Liver (tissue), 10 donors: ENCODE measurements at places on chromosomes 2 and 18.

DNA sequence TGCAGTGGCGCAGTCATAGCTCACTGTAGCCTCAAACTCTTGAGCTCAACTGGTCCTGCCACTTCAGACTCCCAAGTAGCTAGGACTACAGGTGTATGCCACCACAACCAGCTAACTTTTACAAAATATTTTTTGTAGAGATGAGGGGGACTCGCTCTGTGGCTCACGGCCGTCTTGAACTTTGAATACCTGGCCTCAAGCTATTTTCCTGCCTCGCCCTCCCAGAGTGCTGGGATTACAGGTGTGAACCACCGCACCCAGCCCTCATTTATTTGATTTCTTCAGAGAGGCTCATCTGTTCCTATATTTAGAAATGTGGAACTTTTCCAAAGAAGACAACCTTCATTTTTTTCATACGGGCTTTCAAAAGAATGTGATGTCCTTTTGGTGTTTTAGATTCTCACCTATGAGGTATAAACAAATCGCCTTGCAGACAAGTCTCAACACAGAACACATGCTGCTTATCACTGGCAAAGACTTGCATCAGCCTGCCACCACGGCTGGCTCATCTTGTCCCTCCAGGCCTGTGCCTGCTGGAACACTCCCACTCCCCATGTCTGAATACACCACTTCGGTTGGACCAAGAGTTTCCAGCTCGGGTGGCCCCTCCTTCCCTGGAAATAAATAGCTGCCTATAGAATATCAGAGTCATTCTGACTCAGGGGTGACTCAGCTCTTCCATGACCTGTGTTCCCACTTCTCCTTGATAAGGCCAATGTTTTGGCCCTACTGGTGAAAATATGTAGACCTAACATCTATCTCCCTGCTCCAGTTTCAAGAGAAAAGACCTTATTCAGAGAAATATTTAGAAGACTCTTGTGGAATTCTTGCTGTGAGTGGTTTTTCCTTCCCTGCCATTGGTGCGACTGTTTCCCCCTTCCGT is 202.6 kb downstream of the TGIF1 start:
- DNase-seq: peak; percentile 84

DNA sequence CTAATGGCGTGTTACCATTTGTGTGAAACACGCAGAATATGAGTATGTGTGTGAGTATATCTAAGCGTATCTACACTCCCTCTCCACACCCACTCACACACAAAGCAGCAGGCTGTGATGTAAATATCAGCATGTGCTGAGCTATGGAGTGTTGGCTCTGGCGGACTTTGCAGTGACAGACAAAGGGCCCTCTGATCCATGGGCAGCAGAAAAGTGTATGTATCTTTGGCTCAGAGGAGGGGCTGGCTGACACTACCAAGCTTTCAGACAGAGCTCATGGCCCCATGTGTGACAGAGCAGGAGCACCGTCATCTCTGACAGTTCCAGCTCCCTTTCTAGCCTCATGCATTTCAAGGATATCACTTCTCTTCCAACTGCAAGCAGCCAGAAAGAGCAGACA is 57.2 kb upstream of the ASB18 start:
- no peak for DNase-seq

GRCh38 chr2:127530245-127531140 is 4.2 kb upstream of the IWS1 start:
- DNase-seq: no peak

DNA sequence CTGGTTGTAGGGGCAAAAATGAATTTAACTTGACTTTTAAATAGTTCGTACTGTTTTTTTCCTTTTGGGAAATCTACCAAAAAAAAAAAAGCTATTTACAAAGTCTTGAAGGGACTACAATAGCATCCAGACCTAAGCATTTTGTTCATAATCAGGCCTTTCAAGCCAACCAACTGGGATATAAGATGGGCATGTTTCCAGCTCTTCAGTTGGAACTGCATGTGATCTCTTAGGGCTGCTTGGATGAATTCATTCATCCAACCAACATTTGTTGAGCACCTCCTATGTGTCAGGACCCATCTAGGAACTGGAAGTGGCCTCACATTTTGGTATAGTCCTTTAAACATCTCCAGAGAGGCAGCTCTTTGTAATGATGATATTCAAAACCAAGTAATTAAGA is 98.6 kb downstream of the AAK1 start:
- no peak for DNase-seq

- no peak for DNase-seq
These were observed 5.6 kb downstream of the DNAJB2 start for GRCh38 chr2:219284501-219285372.

- DNase-seq: no peak
These were observed at the start of gene SGPP2 for GRCh38 chr2:222424276-222424728. Gene SGPP2 (plus strand): TSS chr2:222424543. CDS start chr2:222424603, 60 bp downstream.

DNA sequence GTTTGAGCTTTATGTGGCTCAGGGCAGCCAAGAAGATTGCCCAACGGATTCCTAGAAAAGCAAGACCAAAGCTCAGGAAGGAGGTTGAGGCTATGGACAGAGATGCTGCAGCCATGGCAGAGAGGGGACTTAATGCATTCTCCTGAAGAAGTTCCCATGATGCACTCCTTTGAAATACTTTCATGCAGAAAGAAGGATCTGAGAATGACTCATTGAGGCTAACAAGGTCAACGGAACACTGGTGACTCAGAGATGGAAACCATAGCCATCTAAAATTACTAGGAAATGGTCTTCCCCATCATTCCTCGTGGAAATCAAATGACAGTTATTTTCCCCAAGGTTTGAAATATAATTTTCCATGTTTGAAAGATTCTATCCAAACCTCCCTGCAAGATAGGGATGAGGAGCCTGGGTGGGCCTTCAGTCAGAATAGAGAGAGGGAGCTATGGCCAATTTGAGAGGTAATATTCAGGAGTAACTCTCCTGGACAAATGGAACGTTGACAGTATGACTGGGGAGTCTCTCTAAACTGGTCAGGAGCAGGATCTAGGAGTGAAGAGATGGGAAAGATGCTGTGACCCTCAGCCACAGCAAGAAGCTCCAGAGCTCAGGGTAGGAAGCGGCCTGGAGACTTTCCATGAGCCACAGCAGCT is 63.0 kb downstream of the REEP1 start:
- no peak for DNase-seq

DNA sequence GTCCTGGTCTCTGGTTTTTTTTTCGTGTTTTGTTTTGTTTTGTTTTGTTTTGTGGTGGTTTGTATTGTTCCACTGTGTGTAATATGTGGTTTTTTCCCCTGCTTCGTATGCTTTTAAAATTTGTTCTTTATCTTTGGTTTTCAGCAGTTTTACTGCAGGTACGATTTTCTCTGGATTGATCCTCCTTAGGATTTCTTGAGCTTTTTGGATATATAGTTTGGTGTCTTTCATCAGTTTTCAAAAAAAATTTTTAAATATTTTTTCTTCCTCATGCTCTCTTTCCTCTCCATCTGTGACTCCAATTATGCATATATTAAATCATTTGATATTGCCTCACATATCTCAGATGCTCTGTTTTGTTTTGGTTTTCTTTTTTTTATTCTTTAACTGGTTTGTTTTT is 78.0 kb downstream of the SPOPL start:
- no peak for DNase-seq

DNA sequence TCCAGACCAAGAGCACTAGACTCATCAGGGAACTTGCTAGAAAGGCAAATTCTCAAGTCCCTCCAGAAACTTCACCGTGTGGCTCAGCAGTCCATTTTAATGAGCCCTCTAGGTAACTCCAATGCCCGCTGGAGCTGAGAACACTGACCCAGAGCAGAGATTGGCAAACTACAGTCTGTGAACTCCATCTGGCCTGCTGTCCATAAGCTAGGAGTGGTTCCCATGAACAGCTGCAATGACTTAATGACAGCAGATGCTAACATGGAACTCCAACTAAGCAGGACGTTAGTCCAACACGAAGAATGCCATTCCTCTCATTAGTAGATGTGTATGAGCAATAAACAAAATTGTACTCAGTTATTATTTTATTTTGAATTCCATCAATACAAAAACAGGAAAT is 371.9 kb downstream of the STK39 start:
- no peak for DNase-seq

- DNase-seq: no peak
These were observed 5.3 kb downstream of the COL3A1 start for GRCh38 chr2:188979187-188980114.

DNA sequence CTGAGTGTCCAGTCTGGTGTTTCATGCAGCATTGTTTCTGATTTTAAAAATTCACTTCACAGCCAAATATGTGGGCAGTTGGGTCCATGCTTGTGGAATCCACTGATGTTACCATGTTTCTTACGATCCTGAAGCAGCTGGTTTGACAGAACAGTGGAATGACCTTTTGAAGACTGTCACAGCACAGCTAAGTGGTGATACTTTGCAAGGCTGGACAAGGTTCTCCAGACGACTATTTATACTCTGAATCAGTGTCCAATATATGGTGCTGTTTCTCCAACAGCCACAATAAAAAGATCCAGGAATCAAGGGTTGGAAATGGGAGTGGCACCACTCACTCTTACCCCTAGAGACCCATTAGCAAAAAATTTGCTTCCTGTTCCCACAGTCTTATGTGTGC is 577.4 kb upstream of the RAB6C start:
- no peak for DNase-seq

GRCh38 chr18:5173236-5173635 is 23.8 kb downstream of the AKAIN1 start:
- no peak for DNase-seq

DNA sequence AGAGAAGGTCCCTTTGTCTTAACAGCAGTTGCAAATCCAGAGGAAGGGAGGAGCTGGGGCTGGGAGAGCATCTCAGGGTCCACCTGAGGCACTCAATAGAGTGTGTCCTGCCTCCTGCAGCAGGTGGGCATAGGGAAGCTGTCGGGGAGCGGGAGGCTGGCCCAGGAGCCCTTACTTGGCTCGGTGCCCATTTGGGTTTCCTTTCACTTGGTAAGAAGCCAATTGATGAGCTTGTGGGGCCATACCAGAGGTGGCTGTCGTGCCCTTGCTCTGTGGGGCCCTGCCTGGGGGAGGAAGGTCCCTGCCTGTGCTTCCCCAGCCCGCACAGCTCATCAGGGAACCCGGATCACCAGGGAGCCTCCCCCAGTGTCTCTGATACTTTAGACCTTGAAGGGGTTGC is 229.7 kb downstream of the DYSF start:
- no peak for DNase-seq

DNA sequence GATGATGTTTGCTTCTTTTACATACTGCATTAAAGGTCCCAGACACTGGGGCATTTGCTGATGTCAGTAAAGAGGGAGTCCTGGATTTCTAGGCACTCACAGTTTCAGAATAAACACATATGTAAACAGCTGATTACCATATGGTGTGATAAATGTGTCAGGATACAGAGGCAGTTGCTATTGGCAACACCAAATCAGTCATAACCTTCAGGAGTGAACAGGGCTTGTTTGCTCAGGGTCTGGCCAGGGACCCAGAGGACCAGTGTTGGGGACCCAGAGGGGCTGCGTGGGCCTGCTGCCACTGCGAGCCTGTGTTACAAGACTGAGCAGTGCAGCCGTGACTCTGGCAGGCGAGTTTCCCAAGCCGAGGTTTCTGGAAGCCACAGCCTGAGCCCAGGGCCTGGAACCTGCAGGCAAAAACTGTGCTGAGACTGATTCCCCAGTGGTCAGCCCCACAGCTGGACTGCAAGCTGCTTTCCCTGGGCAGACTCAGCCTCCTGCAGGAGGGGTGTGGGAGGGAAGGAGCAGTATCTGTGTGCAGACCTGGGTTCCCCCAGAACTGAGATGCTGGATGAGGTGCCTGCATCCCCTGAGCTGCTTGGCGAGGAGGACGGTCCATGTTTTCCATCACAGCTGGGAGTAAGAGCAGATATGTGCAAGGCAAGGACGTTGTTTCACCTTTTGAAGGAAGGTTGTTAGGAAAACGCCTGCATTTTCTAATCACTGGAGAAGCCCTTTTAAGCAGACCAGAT is 23.6 kb downstream of the ASAP2 start:
- no peak for DNase-seq

DNA sequence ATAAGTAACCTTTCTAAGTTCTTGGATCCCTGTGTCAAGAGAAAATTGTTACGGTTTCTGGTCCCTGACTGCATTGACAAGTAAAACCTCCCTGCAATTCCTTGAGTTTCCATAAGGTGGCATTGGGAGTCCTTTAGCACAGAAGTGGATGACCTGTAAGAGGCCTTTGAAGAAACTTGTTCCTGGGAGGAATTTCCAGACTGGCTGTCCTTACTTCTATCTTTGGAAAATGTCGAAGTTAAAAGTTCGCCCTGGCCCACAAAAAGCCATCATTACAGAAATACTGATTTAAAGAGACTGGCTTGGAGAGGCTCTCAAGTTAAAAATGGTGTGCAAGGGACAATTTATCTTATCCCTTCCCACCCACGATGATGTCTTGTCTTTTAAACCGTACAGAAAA is 218.4 kb downstream of the CDH20 start:
- DNase-seq: no peak

GRCh38 chr2:39870871-39871270 is 91.8 kb upstream of the THUMPD2 start:
- no peak for DNase-seq
